Spinal cord (tissue), 10 donors: ENCODE measurements at places on chromosomes 11 and 22. TPM values are rescaled to one million over a fixed set of nuclear protein-coding genes. Genes with fewer than 3 reads are reported as not detected.

GRCh38 chr11:2929950-2930703, 907 bp upstream of the PHLDA2 start:
- DNase-seq: no peak

GRCh38 chr11:60318726-60319125, 8.3 kb upstream of the MS4A6E start:
- DNase-seq: no peak

DNA sequence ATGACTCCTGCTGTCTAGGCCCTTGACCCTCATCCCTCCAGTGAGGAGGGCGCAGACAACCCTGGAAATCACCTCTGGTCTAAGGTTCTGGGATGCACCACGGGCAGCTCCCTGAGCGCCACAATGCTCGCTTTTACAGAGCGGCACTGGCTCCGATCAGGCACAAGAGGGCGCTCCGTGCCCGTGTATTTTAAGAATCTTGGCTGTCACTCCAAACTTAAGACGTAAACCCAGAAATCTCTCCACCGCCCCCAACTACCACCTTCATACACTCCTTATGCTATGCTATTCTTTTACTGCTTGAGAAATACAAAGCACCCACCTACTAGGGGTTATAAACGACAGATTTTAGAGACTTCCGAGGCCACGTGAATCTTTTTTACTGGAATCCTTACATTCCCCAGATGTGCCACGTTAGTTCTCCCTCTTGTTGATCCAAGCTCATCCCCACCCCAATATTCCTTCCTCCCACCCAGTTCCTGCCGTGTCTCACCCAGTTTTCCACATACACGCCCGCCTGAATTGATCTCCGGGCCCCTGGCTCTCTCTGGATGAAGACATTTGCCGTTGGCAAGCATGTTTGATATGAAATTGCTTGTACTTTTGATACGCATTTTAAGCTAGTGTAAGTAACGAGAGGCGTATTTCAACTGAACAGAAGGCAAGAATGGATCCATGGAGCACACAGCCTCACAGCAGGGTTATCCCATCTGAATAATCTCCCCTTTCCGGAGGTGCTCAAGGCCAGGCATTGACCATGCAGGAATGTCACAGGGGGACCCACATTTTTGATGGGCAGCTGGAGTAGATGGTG, 453.5 kb downstream of the OPCML start:
- no peak for DNase-seq

- no peak for DNase-seq
Measured at GRCh38 chr22:42134100-42135020, 3.8 kb upstream of the CYP2D6 start.

GRCh38 chr11:62233730-62234129, 8.3 kb upstream of the SCGB1D2 start:
- DNase-seq: no peak

GRCh38 chr11:45095691-45096010, 50.8 kb upstream of the PRDM11 start:
- DNase-seq: no peak

- DNase-seq: no peak
Measured at GRCh38 chr11:118142809-118143208, 9.8 kb downstream of the SCN4B start.

DNA sequence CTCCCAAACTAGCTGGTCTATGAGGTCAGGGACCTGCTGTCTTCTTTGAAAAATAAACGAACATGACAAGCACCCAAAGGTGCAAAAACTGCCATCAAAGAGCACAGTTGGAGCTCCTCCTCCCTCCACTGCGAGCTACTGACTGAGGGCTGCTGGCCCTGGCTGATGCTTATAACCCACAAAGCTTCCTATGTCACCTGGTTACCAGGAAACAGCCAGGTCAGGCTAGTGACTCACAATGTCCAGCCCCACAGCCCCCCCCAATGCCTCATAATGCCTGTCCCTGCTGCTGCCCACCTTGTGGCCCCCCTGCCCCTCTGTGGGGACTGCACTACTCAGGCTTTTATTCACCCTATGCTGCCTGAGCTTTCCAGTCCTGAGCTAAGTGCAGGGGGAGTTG, at the start of gene DRICH1:
Gene DRICH1, minus strand, starts transcription at position 144 of the 400 bp plus-strand sequence. CDS start 298 bp downstream, outside the sequence.
- no peak for DNase-seq

Gene TMEM86A
- total RNA-seq: 6.6 TPM

DNA sequence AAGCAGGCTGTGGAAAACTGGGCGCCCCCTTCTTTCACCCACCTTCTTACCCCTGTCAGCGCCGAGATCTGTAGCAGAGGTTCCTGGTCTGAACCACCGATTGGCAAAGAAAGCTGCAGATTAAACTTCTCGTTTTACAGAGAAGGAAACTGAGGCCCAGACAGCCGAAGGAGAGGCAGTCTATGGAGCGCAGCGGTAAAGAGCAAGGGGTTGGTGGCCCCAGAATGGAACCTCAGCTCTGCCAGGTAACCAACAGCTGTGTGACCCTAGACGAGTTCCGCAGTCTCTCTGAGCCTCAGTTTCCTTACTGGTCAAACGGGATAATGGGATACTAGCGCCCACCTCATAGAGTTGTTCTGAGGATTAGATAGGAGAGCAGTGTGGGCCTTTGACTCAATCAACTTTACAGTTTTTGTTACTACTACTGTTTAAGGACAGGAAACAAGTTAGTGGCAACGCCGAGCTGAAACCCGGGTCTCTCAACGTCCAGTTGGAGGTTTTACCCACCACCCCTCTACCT, 3.1 kb upstream of the WT1 start:
- no peak for DNase-seq

DNA sequence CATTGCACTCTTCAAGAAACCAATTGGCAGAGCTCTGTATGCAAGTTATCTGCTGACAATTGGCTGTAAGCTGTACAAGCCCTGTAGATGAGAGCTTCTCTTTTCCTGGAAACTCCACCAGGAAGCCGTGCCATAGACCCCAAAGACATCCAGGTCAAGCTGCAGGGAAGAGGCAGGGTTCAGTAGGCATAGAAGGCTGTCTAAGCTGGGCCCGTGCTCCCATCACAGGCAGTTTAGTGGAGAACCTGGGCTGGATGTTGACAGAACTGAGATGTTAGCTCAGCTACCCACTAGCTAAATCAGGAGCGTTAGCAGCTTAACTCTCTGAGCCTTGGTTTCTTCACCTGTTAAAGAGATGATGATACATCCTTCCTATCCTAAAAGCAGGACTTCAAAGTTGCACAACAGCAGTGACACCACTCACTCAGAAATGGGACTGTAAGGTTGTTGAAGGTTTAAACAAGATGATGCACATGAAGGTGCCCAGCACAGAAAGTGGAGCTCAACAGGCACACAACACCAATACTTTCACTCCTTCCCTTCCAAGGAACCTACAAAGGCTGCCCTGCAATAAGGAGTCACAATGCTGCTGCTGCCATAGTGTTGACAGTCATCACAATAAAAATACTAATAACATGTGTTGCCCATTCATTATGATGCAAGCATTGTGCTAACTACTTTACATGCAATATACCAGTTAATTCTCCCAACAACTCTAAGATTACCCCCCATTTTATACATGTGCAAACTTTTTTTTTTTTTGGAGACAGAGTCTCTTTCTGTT, 115.4 kb downstream of the ZBTB16 start:
- no peak for DNase-seq

DNA sequence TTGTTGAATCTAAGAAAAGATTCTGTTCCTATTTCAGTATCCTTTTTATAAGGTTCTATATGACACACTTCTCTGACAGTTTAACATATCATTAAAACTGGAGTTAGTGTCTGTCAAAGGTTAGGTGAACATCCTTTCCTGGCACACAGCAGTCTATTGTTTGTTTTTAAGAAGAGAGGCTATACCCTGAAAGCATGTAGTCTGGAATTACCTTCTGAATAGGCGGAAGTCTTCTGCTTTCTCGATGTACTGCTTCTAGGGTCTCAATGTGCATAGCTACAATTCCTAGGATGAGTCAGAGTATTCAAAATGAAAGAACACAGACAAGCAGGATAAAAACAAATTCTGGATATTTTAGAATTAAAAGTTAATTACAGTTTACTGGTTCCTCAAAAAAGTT, 188.6 kb downstream of the SWAP70 start:
- no peak for DNase-seq

Gene SLC35E4
- 5.1 TPM for total RNA-seq

DNA sequence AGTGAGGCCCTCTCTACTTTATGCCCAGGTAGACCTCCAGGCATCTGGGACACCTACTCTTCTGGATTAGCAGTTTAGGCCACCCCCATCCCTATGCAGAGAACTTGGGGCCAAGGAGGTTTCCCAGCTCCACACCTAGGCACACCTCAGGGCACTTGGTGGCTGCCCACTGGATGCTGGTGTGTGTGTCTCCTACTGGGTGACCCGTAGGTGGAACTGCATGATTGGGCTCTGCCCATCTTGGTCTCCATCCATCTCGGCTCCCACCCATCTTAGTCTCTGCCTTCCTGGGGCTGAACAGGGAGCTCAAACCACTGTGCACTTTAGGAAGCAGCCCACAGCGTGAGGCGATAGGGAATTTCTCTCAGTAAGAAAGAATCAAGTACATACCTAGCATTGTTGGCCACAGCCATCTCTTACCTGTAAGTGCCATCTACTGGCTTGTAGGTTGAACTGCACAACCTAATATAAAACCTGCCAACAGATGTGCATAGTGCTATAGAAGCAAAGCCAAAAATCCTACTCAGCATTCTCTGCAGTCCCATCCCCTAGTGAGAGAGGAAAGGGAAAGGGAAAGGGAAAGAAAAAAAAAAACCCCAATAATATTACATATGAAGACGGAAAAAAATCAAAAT, 61.6 kb upstream of the PTPN5 start:
- peak; percentile 4 for DNase-seq

GRCh38 chr11:8258289-8258688, 5.4 kb downstream of the LMO1 start:
- DNase-seq: no peak

Gene OR5P2
- total RNA-seq: not detected

DNA sequence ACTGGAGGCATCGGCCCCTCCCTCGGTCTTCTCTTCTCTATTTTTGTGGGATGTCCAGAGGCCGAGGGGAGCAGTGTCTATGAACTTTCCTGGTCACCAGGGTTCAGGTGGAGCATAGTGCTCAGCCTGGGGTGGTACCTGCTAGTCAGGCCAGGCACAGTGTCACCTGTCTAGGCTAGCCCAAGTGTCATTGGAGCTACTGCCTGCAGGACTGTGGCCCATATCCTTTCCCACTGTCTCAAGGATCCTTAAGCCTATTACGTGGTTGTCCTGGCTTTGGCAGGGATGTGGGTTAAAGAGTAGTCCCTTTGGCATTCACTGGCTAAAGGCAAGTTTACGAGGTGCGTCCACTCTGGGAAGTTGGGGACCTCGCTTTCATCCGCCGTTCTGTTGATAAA, 9.3 kb downstream of the RBM14 start:
- no peak for DNase-seq

GRCh38 chr11:108525161-108525560, 27.0 kb upstream of the POGLUT3 start:
- DNase-seq: no peak

DNA sequence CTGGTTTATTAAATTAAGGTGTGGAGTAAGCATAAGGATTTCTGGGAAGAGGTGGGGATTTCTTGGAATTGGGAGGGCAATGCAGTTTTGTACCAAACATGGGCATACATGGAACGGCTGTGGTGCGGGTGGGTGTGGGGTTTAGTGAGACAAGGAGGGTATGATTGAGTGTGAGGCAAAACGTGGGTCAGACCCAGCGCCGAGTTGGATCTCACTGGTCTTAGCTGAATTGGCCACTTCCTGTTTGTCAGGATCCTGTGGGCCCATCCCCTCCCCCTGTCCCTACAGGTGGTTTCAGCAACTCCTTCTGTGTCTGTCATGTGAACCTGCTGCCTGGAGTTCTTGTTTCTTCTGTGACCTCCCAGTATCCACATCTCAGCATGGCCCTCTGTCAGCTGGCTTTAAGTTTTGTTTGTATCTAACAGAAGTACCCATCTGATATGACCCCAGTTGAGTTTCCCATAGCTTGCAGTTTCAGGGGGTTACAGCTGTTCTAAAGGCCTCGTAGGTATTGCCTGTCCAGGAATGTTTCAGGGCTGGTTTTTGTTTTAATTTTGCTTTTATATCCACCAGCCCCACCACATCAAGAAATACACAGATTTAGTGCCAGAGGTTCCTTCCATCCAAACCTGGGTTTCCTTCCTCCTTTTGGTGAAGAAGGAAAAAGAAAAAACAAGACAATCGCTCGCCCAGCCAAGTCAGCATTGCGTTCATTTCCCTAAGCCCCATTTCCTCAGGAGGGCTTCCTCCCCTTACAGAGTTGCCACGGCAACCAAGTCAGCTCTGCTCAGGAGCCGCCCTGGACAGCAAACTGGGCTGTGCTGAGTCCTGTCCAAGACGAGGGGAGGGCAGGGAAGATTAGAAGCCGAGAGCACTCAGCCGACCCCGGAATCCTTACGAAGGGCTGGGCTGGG, 6.0 kb downstream of the APOL1 start:
- DNase-seq: peak; percentile 81

Gene ZNF143
- 27.2 TPM for total RNA-seq

Gene OR52I2
- not detected for total RNA-seq

- no peak for DNase-seq
Measured at GRCh38 chr22:26905640-26906039, 248.3 kb downstream of the MIAT start.

DNA sequence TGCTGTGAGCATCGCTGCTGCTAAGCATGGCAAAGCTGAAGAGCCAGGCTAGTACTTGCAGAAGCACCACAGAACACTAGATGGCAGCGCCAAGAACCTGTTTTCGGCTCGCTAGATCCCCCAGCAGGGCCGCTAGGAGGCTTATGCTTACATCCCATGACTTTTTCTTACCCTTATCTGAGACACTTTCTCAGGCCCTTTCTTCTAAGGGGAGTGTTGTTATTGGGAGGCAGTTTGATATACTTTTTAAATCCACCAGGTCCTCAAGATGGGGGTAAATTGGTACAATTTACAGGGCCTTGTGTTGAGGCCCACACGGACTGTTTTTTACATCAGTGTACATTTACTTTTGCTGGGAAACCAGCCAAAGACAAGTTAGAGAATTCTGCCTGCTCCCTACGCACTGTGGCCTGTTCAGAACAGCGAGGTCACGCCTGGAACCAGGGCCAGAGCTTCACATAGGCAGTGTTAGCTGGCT, 4.0 kb downstream of the TRIM6 start:
- DNase-seq: peak; percentile 74

DNA sequence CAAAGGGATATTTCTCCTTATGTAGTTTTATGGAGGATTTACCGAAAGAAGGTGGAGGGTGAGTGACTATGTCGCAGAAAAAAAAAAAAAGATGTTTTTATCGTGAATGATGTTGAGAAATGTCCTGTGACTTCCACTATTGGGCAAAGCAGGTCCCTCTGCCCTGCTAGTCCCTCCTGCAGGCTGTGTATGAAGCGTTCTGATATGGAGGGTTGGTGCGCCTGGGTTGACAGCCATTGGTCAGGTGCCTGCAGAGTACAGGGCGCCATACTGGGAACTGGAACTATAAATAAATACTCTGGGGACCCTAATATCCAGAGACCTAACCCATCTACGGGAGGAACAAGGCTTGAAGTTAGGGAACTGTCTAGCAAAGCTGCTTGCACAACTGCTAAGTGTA, 1.5 kb downstream of the IL17RA start:
- no peak for DNase-seq

GRCh38 chr11:115266066-115266639, 238.1 kb downstream of the CADM1 start:
- DNase-seq: no peak
